ENCODE measurements at places on chromosomes 3 and 15.

DNA sequence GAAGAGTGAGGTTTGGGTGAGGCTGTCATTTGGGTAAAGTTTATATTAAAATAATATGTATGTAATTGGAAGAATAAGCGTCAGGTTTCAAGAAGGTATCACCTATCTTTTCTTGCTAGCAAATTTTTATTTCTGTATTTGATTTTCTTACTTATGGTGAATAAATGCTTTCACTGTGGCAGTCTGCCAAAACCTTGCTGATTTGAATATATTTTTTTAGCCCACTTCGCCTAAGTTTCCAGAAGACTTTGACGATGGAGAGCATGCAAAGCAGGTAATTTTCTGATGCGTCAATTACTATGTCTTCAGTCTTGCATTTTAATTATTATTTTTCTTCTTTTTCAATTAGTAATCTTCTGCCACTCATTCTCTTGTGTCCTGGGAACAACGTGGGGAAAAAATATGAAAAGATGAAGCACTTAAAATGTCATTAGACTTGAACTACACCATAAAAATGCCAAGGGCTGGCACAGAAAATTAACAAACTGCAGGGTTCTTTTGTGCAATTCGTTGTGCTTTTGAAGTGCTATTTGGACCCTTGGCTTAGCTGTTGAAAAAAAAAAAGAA lies 40.4 kb downstream of the SRP14 start:
- DNase-seq: no peak

- no peak for DNase-seq
These were observed 38.8 kb downstream of the TM2D3 start for GRCh38 chr15:101613130-101614000.

DNA sequence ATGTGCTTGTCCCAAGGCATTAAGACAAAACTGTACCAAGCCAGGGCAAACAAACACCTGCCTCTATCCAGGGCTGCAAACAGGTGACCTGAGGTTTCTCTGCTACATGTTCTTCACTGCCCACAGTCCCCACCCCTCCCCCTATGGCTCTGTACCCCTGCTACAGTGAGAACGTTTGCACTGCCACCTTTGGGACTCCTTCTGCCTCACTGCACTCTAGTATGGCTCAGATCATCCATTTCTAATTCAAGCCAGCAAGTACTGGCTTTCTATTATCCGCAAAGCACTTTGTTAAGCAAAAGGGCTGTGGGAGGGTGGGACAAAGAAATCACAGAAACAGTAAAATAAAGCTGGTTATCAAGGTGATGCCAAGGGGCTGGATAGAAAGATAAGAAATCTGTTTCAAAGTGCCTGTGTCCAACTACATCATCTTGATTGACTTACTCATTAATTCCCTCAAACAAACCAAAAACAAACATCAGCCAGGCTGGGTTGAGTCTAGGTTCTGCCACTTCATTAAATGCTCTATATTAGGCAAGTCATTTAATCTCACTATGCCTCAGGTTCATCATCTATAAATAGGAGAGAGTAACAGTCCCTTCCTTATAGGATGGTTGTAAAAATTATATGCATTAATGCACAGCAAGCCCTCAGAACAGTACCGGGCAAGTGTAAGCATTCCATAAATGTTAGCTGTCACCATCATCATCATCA lies 95.3 kb downstream of the PDZRN3 start:
- no peak for DNase-seq

DNA sequence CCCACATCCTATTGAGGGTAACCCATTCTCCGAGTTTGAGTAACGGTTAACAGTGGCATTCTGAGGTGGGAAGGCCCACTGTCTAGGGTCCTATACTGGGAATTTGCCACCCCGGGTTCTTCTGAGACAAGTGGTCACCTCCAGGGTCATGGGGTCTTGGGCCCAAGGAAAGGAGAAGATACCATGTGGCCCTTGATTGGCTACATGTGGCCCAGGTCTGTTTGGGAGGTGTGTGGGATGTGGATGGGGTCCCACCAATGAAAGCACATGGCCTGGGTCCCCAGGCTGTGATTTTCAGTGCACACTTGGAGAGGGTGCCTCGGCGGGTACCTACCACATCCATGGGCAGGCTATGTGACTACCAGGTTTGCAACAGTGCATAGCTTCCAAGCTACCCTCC lies 214.4 kb downstream of the UBE3A start:
- no peak for DNase-seq

DNA sequence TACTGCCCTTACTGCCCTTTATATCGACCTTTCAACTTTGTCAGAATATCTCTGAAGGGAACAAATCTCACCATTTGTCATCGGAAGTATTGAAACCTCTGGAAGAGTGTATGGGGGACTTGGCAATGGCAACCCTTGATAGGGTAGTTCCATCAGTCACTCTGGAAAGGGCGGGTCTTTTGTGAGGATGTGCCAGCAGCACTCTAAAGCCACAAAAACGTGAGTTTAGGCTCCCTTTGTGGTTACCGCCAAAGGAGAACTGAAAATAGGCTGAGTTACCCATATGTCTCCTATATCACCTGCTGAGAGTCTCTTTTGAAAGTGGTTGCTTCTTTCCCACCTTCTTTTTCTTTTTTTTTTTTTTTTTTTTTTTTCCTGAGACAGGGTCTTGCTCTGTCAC lies 296.8 kb upstream of the CHRM5 start:
- DNase-seq: no peak

DNA sequence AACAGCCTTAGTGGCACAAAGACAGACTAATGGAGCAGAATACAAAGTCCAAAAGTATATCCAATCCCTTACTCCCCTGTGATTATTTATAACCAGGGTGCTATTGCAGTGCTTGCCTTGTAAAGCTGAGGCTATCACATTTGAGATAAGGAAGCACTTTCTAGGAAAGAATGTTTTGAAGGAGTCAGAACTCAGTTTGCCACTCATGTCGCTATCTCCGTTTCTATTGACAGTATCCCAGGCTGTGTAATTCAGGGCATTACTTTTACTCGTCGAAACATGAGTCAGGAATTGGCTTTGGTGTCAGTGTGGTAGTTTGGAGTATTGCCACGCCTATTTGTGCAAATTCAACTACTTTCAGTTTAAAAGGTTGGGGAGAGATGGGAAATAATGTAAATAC lies 78.4 kb downstream of the FBXL2 start:
- DNase-seq: no peak

DNA sequence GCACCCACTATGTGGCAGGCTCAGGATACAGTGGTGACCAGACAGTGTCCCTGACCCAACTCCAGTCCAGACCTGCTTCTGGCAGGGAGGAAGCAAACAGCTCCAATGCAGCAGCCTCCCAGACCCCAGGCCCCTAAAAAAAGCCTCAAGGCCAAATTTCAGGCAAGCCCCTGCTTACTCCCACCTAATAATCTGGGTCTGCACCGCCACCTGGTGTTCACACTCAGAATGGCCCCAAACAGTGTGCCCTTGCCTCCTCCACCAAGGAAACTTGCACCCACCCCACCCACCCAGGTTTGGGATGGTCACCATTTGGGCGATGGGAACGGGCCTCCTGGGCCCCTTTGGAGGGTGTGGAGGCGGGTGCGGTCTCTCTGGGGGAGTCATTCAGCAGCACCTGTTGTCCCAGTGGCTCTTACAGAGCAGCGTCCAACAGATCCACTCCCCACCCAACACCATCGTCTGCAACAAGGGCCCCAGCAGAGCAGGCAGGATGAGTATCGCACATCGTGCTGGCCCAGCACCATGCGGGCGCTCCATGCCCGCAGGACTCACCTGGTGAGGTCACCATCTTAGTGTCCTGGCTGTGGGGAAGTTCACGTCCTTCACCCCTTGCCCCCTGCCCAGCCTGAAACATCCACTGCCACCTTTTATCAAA lies 17.3 kb downstream of the C3orf18 start:
- peak; percentile 46 for DNase-seq

GRCh38 chr15:100668348-100668745 lies 66.0 kb downstream of the ASB7 start:
- no peak for DNase-seq

DNA sequence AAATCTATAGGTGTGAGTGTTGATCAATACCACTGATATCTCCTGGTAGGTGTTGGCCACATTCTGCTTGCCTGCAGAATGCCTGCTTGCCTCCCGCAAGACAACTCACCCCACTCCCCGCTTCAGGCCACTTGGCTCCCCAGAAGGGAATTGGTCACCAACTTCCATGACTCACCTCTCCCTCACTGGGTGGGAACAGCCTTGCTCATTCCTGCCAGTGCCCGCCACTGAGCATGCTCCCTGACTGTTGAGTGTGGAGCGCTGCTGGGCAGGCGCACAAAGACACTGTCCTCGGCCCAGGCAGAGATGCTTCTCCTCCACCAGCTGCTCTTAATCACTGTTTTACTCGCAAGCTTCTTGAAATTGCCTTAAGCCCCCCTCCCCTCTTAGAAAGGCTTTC lies 57.3 kb upstream of the PPP2R3A start:
- DNase-seq: no peak

GRCh38 chr15:62432702-62433398 lies 267.8 kb upstream of the C2CD4B start:
- DNase-seq: no peak

DNA sequence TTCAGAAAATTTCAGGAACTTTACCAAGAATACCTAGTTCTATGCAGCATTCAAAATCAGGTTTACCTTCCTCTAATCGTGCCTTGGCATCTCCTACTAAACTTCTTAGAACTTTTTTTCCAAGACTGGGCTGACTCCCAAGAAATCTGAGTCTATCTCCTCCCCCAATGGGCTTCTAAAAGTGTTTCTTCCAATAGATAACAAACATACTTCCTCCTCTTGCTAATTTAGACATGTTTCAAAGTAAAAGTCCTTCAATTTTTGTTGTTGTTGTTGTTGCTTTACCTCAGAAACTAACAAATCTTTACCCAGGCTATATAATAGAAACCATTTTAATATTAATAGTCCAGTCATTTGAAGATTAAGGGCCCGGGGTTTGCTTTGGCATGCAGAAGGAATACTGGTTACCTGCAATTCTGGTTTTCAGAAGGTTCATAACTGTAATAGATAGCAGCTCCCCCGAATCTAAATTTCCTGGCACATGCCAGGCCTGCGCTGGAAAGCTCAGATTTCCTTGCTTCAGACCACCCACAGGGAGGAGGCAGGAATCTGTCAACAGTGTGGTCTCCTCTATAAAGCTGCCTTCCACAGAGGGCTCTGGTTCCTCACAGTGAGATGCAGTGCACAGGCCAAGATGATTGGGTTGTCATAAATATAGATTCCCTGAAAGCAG lies 188.7 kb downstream of the THRB start:
- no peak for DNase-seq
